ENCODE measurements at places on chromosomes 4 and X.

DNA sequence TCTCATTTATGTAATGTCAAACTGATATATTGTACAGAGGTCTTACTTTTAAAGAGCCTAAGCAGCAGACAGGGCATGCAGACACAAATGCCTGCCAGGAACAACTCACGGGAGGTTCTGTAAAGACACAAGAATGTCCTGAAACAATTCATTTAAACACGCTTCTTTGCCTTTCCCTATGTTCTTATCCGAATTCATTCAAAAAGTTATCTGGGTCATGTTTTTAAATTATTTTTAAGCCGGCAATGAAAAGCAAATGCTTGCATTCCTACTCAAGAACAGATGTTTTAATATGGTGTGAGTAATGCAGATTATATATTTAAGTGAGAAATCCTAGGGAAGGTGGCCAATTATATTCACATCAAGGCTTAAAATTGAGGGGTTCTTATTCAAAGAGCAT is 192.6 kb downstream of the PDGFC start:
- no peak for DNase-seq

GRCh38 chr4:113483131-113483530 is 278.4 kb downstream of the CAMK2D start:
- no peak for DNase-seq

GRCh38 chrX:123140454-123140853 is 43.6 kb upstream of the GRIA3 start:
- DNase-seq = no peak

GRCh38 chrX:124328765-124329164 is 3.7 kb upstream of the TEX13D start:
- no peak for DNase-seq

DNA sequence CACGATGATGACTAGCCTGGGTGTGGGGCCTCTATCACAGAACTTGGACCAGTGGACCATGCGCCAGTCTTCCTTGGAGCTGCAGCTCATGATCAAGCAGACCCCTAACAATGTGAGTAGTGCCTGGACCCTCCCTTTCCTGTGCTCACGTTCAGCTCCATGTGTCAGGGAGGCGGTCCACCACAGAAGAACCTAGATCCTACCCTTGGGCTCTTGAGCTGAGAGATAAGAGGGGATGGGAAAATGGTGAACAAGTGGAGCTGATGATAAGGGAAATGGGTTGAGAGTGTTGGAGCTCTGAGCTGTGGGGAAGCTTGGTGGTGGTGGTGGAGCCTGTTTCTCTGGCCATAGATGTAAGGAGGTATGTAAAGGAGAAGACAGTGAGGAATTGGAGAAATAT is 13.1 kb downstream of the MED12 start:
- DNase-seq = no peak

GRCh38 chr4:44231006-44231405 is 217.6 kb downstream of the KCTD8 start:
- DNase-seq = no peak

DNA sequence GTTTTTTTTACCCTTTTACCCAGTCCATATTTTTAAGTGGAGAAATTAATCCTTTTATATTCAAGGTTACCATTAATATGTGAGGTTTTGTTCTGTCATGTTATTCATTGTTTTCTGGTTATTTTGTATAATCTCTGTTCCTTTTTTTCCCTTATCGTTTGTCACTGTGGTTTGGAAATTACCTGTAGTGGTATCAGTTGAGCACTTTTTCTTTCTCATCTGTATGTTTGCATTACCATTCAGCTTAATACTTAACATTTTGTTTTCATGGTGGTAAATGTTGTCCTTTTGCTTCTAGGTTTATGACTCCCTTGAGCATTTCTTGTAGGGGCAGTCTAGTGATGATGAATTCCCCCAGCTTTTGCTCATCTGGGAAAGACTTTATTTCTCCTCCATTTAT is 6.6 kb downstream of the ETDC start:
- no peak for DNase-seq

DNA sequence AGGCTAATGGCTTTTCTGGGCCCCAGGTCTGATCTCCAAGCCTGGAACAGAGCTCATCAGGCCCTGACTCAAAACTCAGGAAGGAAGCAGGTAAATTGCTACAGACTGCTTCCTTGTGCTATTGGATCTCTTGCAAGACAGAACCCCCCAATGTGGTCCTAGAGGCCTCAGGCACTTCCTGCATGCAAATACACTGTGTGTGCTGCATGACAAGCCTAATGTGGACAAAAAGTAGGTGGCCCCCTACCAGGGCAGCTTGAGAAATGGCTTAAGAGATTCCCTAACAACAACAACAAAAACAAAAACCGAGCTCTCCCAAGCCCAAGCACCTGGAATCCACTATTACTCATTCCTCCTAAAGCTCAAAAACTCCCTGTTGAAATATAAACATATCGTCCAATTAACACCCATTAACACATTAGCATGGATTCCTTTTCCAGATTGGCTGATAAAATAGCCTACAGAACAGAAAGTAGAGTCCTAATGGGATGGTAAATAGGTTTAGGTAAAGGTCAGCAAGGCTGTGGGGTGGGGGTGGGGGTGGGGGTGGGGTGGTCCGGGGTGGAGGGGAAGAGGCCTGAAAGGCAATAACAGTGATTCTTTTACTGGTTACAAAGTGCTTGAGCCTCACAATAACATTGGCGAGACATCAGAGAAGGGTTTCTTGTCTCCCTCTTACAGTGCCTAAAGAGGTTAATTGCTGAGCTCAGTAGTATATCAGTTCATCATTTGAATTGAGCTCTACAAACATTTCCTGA is 24.1 kb upstream of the FGF16 start:
- no peak for DNase-seq

- DNase-seq = no peak
Measured at GRCh38 chr4:182231496-182231895, 11.7 kb upstream of the TENM3 start.

GRCh38 chr4:80202190-80202711 is 4.9 kb downstream of the PRDM8 start:
- DNase-seq = peak; percentile 61

DNA sequence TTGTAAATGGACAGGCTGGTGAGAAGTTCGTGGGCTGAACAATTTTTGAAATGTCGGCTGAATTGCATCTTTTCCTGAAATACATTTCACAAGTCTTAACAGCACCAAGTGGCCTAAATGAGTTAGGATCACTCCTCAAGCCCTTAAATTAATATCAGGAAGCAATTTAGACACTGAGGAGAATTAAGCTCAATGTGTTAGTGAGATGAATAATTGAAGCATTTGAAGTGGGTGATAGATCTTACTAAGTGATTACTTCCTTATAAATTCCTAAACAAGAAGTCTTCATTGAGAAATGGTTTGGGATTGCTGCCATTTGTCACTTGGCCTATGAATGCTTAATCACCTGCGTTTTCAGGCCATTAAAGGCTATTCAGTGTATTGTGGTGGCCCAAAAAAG is 116.8 kb downstream of the NAA11 start:
- no peak for DNase-seq

GRCh38 chr4:55763996-55764395 is 55.6 kb upstream of the EXOC1L start:
- no peak for DNase-seq

- DNase-seq = no peak
Measured at GRCh38 chr4:141637565-141637964, 1.2 kb downstream of the IL15 start.

DNA sequence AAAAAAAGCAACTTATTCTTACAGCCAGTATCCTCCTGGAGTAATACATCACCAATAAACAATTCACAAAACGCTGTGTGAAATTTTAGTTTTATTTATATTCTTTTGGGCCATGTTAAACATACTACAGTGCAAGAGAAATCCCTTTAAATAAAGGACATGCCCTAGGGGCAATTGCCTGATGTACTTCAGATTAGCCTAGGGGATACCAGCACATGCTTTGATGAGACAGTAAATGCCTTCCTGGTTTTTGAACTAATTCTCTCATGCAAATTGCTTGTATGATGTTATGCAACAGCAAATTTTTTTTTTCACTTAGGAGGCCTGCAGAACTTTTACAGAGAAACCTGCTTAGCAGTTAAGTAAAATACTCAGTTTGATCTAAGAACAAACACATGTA is 711.9 kb upstream of the FRG1 start:
- no peak for DNase-seq
